ENCODE measurements at places on chromosomes 2 and 18. TPM values are rescaled to one million over a fixed set of nuclear protein-coding genes. Genes with fewer than 3 reads are reported as not detected.

DNA sequence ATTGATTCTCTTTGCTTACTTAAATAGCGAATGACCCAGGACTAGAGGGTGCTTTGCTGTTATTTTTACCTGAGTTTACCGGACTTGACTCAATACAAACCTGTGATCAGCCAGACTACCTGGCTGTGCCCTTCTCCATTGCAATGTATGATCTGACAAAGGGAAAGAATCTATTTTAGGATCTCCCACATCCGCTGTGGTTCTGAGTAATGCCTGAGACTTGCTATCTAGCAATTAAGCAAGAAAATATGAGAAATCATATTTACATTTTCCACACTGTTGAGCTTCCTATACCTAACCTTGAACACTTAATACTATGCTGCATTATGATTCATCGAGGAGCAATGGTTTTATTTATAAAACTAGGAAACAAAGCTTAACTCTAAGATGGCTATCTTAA lies 215.2 kb downstream of the RAD51AP2 start:
- peak; percentile 73 for DNase-seq

GRCh38 chr18:51153659-51154371 lies 43.7 kb downstream of the MEX3C start:
- no peak for DNase-seq

GRCh38 chr2:226836548-226836885 lies 663 bp downstream of the RHBDD1 start:
- no peak for DNase-seq

GRCh38 chr2:39492095-39492590 lies 55.1 kb upstream of the MAP4K3 start:
- peak; percentile 99 for DNase-seq

The TIGD1 gene
- total RNA-seq, result 2.1 TPM

The EN1 gene
- under 0.01 TPM for total RNA-seq

Data from fibroblast of lung (primary cell).